ENCODE measurements at places on chromosomes 6 and 20.

DNA sequence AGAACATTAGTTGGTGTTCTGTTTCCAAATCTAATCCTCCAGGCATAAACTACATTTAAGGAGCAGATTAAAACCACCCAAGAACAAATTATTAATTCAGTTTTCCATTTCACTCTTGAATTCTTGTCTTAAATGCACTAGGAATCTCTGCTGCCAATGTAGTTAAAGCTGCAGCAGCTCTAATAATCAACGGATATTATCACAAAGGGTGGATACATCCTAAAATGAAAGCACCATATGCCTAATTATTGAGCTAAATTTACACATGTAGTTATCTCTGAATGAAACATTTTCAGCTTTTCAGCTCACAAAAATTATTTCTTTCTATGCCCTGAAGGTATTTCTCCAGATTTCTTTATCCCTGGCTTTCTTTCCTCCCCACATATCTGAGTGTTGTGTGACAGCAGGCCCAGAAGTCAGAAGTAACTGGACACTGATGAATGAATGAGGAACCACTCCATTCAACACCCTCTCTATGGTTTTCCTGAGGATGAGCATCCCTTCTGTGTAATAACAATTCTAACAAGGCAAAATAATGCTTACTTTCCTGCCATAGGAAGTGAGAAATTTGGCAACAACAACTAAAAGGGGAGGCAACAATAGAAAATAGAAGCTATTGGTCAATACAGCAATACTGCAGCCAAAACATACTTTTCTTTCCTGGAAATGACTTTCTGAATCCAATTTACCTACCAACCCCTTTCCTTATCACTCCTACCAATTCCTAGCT lies 14.9 kb downstream of the MAN1A1 start:
- DNase-seq = no peak

DNA sequence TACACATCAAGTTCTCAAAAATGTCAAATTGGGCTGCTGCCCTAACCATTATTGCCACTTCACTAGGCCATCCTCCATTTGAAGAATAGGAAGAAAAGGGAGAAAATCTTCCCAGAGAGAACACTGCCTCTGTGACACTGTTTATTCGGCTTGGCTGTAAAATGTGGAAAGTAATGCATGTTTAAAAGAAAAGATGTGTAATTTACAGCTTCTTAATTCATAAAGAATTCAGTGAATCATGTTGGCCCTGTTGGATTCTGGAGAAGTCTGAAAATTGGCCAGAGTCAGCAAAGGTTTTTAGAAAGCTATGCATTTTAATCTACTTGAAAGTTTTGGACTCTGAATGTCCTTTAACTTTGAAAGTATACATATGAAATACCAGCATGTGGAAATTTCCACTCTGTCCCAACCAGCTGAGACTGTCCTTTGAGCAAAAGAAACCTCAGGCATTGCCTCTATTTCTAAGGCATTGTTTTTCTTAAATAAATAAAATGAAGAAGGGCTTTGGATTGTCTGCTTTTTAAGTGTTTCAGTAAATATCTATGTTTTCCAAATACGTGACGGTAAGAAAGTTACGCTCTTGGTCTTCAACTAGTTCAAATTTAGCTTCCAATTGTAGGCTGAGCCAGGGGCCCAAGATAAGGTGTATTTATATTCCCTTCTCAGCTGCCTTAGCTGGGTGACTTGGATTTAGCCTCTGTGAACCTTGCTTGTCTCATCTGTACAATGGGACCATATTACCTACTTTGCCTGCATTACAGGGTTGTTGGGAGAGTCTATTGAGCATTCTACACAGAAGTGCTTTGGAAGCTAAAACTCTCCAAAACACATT lies 222.2 kb downstream of the UST start:
- DNase-seq = no peak

DNA sequence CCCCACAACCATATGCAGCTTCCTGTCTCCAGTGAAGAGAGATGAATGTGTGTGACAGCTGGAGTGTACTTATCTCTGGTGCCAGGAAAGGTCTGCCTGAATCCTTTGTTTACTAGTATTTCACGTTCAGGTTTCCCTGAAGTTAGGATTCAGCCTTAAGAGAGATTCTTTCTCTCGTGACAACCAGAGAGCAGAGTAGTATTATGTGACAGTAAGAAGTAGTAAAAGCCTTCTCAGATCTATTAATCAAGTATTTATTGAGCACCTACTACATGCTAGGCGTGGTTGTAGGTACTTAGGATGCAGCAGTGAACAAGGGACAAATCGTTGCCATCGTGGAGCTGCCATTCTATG lies 949 bp downstream of the KIFC1 start:
- no peak for DNase-seq

GRCh38 chr6:28537509-28538140 lies 11.9 kb downstream of the GPX5 start:
- DNase-seq = peak; percentile 53

GRCh38 chr6:73649783-73650182 lies 4.0 kb downstream of the SLC17A5 start:
- DNase-seq = no peak

- DNase-seq = no peak
Measured at GRCh38 chr20:52965380-52965779, 6.8 kb upstream of the TSHZ2 start.

DNA sequence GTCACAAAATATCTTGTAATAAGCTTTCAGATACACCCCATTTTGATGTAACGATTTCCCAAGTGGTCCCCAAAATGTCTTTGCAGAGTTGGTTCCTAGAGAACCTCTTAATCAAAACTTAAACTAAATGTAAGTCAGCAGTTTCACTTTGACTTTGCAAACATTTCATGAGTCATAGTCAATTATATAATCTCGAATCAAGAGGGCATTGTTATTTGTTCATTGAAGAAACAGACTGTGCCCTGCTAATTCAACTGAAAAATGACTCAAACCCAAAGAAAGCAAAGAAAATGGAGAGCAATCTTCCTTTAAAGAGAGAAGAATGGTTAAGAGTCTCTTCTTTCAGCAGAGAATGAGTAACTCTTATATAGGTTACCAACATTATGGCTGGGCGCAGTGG lies 58.3 kb downstream of the IPCEF1 start:
- no peak for DNase-seq

DNA sequence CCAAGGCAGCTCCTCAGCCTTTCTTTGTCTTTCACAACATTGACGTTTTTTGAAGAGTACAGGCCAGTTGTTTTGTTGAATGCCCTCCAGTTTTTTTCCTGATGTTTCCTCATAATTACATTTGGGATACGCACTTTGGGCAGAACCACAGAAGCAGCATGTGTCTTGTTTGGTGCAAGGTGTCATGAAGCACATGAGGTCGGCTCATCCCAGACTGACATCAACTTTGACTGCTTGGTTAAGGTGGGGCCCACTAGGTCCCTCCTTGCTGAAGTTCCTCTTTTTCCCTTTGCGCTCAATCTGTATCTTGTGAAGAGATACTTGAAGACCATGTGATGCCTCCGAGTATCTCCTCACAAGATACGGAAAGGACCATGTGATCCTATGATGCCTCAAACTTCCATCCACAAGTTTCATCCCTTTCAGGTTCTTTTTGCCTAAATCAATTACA lies 10.5 kb downstream of the SNAI1 start:
- no peak for DNase-seq

GRCh38 chr20:38169636-38170193 lies 4.6 kb upstream of the TGM2 start:
- no peak for DNase-seq

- no peak for DNase-seq
Measured at GRCh38 chr6:14848019-14848418, 397.9 kb upstream of the JARID2 start.

DNA sequence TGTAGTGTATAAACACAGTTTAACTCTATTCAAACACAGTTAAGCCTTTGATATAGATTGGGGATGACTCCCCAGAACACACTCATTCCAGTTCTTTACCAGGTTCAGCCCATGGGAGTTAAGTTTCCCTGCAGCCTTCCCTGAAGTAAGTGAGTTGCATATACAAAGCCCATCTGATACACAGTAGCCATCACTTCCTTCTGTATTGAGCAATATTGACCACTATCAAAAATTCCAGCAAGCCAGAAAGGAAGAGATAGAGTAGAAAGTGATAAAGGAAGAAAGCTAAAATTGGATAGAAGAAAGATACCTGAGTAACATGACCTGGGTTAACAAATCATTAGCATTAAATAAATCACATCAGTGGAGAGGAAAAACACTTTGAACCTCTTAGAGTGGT lies 34.6 kb downstream of the DEFB114 start:
- DNase-seq = no peak

DNA sequence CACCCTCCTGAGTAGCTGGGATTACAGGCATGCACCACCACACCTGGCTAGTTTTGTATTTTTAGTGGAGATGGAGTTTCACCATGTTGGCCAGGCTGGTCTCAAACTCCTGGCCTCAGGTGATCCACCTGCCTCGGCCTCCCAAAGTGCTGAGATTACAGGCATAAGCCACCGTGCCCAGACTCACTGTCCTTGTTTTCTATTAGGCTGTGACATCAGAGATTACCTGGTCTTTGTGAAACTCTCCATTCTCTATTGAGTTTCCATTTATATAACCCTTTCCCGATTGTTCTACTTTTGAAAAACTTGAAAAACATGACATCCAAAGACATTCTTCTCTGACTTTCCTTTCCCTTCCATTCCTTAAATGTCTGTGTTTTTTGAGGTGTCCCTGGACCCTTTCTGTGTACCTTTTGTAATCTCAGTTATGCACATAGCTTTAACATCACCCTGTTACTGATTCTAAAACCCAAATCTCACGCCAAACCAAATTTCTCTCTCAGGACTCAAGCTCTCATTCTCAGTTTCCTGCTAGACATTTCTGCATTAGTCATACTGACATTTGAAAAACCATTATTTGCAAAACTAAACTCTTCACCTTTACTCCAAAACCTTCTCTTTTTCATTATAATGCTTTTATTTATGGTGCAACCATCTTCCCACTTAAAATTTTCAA lies 137.0 kb downstream of the KHDC1L start:
- no peak for DNase-seq

GRCh38 chr20:62342910-62343309 lies 24.2 kb downstream of the LAMA5 start:
- no peak for DNase-seq

DNA sequence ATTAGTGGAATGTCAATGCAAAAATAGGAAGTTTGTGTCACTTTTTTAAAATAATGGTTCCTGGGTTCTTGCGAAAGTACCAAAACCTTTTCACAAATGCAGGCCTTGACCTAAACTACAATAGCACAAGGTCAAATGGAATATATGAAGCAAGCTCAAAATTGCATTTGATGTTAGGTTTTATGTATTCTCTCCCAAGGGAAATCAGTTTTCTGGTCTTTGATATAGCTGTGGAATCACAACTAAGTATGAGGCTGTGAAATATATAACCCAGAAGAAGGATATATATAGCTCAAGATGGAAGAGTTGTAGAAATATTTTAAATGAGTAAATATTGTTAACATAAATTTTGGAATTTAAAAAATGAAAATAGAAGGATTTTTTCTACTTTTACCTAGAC lies 327.3 kb downstream of the RIMS1 start:
- no peak for DNase-seq

GRCh38 chr6:143556529-143556928 lies 45.0 kb upstream of the FUCA2 start:
- DNase-seq = no peak

DNA sequence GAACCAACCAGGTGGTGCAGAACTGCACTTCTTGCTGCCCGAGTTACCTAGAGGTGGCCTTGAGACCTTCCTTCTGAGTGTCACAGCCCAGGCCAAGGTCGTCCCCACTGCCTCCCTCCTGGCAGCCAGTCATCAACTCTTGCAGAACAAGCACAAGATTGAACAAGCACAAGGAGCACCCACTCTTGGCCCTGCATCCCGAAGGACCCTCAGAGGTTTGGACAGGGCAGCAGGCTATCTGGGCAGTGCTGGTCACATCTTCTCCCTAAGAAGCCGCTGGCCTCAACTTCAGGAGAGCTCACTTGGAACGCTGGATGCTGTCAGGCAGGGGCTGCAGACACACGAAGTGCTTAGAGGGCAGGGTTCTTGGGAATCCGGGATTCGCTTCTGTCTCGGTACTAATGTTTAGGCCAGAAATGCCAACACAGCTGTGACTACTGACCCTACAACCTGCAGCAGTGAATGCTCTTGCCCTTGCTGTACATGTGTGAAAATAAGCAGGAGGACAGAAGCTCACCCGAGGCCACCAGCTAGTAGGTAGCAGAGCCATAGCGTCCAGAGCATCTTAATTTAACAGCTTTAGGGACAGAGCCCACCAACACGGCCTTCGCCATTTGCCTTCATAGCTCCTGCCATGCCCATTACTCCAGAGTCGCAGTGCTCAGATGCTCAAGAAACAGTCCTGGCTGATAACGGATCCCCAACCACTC lies 4.0 kb upstream of the ACSS1 start:
- DNase-seq = no peak

DNA sequence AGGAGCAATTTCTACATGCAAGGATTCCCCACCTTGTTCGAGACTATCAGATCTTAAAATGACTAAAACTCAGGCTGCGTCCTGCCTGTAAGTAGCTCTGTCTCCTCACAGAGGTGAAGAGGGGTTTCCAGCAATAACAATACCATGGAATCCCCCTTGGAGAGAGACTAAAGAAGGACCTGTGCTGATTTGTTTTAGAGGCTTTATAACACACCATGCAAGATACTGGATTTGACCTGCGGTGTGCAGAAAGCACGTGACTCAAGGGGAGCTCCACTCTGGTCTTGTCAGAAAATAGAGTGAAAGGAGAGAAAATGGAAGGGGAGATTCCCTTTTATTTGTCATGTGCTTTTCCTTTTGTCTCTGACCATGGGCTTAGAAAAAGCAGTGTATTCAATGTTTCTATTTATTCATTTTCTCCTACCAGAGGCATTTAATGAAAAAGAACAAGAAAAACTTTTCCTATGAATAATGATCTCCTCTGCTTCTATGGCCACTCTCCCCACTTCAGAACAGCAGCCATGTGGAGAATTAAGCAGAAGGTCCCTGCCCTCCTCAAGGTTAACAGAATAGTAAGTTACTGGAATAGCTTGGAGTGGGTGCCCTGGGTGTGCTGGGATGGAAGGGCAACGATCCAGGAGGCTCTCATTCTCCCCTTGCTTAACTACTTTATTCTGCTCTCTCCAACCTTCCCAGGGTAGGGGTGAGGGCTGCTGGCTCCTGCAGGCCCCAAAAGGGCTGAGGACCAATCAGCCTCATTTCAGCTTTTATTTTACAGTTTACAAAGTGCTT lies 19.2 kb upstream of the MRPS10 start:
- peak; percentile 44 for DNase-seq

DNA sequence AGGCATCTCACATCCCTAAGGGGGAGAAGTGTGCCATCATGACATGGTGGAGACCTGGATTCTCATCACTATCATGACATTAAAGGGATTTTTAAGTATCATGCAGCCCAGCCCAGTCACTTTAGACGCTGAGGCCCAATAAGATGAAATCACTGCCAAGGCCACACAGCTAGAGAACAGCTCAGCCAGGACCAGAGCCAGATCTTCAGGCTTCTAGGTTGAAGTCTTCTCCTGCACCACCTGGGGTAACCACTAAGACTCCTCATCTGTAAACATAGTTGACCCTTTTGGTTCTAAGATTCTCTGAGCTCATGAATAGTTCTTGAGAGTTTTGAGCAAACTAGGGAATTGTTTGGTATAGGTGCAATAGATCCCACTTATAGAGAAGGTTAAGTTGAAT lies 125.1 kb downstream of the TCP11 start:
- no peak for DNase-seq

- DNase-seq = no peak
Measured at GRCh38 chr6:33794910-33795623, 6.1 kb upstream of the LEMD2 start.

- DNase-seq = no peak
Measured at GRCh38 chr6:158672726-158673125, 22.9 kb downstream of the SYTL3 start.
